Bone marrow (tissue), 2 donors: ENCODE measurements at places on chromosomes 6 and 20.

DNA sequence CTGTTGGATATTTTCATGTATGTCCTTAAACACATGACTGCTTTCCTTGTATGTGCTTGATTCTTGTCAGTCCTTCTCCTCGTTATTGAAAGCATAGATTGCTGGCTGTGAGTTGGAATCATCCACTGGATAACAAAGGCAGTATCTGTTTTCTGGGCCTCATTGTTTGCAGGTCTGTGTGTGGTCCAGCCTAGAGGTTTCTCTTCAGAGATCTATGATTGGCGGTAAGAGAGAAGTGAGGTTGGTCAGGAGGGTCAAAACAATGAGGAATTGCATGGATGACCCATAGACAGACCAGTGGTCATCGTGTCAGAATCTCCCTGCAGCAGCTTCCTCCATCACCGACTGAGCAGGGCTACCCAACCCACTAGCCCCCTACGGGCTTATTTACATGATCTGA, 915.0 kb downstream of the KIF16B start:
- no peak for DNase-seq

DNA sequence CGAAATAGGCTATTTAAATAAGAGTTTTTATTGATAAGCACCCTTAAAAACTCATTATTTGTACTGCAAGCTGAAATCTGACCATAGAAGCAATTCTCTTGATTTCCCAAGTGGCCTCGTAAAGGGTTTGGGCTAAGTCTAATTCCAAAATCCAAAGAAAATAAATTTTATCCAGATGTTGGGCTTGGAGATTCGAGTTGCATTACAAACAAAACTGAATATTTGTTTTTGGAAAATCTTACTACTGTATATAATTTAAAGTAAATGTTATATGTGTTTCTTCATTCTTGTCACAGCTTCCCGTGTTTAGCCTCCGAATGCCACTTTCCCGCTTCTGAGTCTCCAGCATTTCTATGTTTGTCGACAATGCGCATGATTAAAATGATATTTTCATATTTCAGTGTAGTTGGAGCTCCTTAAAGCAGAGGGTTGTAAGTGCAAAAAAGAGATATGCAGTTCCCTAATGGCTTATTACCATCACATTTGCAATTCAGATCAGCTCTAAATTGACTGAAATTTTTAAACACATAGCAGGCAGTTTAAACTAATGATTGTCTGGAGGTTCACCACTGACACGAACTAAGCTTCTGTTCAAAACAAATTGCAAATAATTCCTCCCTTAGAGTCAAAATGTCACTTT, 47.0 kb downstream of the PRL start:
- no peak for DNase-seq

- DNase-seq = no peak
These were observed 155.2 kb downstream of the BTBD3 start for GRCh38 chr20:12072954-12073264.

GRCh38 chr6:24554474-24554873, 59.7 kb downstream of the ALDH5A1 start:
- DNase-seq = no peak

DNA sequence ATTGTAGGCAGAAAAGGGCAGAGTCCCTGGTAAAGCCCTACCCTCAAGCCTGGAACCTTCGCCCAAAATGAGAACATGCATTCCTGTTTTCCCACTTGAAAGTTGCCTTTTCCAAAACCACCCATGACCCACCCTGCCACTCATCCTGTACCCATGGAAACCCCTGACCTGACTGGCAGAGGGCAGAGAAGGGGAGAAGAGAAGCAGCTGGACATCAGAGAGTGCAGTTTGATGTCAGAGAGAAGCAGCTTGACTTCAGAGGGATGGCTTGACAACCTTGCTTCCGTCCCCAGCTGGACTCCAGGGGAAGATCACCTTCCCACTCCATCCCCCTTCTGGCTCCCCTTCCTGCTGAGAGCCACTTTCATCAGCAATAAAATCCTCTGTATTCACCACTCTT, 123.6 kb upstream of the SHLD1 start:
- no peak for DNase-seq

GRCh38 chr6:12049165-12049564, 37.1 kb downstream of the HIVEP1 start:
- no peak for DNase-seq

DNA sequence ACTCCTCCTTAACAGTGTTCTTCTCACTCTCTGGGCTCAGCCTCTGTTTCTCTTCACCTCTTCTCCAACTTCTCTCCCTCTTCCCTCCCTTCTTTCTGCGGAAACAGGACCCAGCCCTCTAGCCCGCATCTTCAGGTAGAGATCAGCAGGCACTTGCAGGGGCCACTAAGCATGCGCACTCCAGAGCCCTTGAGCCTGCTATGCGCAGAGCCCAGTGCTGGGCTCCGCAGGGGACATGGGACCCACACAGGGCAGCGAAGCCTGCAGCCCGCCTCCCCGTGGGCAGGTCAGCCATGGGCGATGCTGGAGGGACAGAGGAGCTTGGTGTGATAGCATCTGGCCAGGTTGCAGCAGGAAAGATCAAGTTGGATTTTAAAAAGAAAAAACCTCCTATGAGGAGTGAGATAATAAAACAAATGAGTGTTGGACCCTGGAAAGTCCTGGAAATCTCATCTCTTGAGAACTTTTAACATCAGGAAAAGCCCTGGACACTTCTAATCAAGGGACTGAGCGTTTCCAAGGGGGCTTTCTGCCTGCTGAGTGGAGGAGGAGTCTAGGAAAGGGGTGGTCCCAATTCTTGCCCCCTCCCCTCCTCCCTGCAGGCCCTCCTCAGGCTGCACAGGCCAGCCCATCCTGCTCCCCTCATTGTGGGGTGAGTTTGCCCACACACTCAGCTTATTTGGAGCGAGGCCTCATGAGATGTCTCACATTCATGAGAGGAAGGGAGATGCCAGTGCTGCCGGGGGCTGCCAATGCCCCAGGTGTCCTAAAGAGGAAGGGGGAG, 71.9 kb downstream of the MDGA1 start:
- DNase-seq = no peak
